ENCODE measurements at places on chromosomes 12 and 14.

DNA sequence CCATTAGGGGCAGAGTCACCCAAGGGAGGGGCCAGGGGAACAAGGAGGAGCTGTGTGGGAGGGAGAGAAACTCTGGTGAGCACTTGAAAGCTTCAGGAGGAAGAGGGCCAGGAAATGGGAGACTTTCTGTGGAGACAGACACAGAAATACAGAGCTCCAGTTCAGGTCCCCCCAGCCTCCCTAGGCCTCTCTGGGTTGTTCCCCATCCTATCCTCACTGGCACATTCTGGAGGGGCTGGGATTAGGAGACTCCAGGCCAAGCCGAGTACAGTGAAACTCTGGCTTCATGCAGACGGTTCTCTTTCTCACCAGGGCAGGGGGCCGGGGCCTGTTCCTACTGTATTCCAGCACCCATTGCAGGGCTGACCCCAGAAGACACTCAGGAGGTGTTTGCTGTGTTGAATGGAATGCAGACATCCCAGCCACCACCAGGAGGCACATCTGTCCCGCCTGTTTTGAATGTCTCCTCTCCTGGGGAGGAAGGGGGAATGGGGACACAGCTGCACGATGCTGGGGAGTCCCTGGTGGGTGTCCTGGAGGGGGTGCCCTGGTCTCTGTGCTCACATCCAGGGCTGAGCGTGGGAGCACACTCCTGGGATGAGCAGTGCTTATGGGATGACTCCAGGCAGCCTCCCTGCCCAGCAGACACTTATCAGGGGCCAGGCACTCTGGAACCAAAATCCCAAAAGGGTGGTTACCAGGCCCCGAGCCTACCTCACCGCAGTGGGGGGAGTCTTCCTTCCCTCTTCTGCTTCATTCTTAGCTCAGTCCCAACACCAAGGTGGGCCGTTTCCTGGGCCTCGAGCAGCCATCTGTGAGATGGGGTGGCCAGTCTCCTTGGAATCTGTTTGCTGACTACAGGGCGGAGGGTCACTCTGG is 5.5 kb upstream of the KRT84 start:
- DNase-seq, result no peak

DNA sequence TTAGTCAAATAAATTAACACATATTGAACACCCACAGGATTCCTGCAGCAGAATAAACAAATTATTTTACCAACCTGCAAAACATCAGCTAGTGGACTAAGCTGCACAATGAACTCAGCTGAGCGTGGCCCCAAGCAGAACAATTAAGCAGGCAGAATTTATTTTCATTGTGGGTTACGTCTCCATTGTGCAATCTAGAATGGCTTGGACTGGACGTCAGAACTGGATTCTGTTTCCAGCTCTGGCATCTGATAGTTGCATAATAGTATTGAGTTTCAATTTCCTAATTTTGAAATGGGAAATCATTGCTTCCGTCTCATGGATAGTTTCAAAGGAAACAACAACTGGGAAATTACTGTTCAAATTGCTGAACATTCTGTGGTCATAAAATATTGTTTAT is 35.5 kb upstream of the RERG start:
- no peak for DNase-seq

DNA sequence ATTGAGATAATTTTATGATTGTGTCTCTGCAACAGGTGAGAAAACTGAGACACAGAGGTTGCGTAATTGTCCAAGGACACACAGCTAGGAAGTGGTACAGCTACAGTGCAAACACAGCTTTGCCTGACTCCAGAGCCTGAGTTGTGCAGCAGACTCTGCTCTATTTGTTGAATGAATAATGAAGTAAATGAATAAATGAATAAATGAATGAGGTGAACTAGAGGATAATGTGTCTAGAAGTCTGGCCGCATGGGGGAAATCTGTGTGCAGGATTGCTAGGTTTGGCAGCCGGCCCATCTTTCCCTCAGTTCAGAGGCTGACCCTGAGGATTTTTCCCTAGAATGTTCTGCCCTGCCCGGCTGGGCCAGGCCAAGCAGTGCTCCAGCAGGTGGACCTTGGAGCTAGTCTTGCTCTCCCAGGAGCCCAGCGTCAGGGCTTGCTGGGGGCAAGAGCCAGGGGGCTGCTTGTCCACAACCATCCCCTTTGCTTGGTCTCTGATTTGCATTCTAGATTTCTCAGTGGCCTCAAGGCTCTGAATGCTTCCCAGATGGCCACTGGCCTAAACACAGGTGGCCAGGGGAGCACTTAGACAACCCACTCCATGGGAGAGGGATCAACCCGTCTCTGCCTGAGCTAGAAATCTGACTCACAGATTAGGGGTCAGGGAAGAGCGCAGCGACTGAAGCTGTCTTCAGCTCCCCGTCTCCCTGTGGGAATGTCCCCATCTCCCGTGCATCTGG is 225.2 kb downstream of the C12orf75 start:
- DNase-seq, result no peak

DNA sequence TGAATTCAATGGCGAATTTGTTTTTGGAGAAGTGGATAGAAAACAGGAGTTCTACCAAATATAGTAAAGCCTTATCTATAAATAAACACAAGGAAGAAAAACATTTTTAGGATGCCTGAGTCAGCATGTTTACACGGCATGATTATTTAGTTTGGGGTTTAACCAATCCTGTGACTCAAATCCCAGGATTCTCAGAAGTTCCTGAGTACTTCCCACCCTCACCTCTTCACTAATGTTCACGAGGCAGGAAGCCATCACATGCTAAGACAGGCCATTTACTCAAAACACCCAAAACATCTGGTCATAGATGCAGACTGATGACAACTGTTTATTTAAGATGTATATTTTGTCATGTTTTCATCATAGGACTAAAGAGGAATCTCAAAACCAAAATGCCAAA is 3.4 kb upstream of the GLRX5 start:
- no peak for DNase-seq

- no peak for DNase-seq
Observed at GRCh38 chr12:48019639-48020265, 15.5 kb upstream of the COL2A1 start.

DNA sequence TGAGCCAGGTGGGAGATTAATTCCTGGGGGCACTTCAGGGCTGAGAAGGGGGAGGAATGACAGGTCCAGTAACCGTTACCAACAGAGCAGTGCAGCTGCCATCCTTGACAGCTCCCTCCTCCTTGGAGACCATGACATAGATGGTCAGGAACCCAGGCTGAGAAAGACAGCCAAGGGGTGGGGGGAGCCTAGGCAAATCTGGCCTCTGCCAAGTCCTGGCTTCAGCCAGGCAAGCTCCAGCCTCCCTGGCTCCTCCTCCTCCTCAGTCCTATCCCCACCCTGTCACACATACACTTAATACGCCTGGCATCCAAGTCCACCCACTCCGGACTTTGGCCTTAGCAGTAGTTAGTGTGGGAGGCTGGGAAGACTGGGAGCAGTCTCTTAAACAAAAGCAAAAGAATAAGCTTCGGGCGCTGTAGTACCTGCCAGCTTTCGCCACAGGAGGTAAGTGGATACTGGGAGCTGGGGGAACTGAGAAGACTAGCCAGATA is at the start of gene RDH5:
Gene RDH5, plus strand, starts transcription at position 323 of the 494 bp plus-strand sequence. CDS start 792 bp downstream, outside the sequence.
- no peak for DNase-seq

- DNase-seq, result peak; percentile 12
Observed at GRCh38 chr14:77641534-77642341, 25.3 kb upstream of the SPTLC2 start.

GRCh38 chr12:45354399-45354798 is 138.5 kb downstream of the ANO6 start:
- no peak for DNase-seq

- DNase-seq, result no peak
Observed at GRCh38 chr12:105329926-105330282, 587 bp upstream of the C12orf75 start.

DNA sequence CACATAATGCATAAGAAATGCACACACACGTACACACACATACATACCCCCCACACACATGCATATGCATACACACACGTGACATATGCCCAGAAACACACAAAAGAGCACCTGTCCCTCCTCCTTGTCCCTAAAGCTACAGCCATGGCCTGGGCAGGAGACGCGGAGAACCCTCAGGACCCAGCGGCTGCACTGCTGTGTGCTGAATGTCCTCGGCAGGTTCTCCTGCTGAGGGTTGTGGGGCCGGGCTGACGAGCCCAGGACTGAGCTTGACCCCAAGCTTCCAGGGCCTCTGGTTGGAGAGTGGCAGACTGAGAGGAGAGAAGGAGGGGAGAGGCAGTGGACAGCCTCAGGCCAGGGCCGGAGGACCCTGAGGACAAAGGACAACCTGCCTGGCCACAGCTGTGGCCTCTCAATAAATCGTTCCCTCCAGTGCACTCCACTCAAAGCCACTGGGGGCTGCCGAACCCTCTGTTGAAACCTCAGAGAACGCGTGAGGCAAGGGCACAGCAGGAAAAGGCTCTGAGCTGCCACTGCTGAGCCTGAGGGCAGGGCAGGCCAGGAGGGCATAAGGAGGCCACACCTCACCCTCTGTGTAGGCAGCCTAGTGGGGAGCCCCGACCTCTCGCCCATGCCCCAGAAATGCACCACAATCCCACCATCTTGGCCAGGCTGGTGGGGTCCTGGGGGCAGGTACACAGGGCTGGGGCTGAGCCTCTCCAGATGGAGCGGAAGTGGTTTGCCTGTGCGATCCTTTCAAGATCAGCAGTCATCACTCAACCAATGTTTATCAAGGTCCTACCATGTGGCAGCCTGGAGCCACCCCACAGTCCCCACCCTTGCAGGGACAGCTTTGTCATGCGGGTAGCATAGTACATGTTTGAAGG is 3.1 kb downstream of the CACNA2D4 start:
- no peak for DNase-seq

DNA sequence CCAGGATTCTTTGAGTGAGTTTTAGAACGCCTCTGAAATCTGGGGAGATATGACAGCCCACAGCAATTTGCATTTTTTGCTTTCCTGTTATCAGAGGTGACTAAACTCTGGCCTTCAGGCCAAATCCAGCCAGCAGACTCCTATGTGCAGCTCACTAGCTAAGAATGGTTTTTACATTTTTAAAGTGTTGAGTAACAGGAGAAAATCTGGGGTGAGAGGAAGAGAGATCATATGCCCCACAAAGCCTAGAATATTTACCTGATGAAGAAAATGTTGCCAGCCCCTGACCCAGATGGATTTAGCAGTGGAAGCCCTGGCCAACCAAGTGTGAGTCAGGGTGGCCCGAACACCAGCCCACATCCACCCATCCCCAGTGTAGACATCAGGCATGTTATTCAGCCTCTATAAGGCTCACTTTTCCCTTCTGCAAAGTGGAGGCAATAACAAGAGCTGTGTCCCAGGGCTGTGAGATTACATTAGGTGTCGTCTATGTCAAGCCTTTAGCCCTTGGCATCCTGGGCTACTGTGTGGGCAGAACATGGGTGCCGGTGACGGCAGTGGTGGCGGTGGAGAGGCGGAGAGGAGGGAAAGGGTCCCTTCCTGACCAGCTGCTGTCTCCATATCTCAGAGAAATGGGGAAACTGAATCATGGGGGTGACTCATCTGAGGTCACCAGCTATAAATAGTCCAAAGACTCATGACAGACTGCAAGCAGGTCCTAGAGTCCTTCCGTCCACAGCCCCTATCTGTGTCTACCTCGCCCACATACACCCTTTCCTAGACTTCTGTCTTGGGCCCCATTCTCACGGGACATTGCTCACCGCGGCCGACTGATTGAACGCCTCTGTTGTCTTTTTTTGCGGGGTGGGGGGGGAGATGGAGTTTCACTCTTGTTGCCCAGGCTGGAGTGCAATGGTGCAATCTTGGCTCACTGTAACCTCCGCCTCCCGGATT is 32.6 kb upstream of the CD9 start:
- peak; percentile 7 for DNase-seq

DNA sequence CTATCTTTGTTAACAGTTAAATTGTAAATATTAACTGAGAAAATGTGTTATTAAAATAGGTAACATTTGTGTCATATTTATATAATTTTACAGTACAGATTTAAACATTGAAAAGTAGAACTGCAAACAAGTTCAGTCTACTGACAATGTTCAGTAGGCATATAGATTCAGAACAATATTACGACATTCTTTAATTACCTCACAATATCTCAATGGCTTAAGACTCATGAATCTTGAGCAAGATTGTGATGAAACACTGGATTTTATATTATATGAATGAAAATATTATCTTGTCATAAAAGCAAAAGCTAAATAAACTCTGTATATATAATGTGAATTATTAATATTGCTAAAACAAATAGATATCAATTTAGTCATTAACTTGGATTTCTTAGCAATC is 194.9 kb downstream of the ADAMTS20 start:
- DNase-seq, result no peak

GRCh38 chr12:29730481-29730880 is 53.3 kb downstream of the TMTC1 start:
- DNase-seq, result no peak

- DNase-seq, result no peak
Observed at GRCh38 chr12:120230326-120230973, 29.5 kb upstream of the RPLP0 start.

DNA sequence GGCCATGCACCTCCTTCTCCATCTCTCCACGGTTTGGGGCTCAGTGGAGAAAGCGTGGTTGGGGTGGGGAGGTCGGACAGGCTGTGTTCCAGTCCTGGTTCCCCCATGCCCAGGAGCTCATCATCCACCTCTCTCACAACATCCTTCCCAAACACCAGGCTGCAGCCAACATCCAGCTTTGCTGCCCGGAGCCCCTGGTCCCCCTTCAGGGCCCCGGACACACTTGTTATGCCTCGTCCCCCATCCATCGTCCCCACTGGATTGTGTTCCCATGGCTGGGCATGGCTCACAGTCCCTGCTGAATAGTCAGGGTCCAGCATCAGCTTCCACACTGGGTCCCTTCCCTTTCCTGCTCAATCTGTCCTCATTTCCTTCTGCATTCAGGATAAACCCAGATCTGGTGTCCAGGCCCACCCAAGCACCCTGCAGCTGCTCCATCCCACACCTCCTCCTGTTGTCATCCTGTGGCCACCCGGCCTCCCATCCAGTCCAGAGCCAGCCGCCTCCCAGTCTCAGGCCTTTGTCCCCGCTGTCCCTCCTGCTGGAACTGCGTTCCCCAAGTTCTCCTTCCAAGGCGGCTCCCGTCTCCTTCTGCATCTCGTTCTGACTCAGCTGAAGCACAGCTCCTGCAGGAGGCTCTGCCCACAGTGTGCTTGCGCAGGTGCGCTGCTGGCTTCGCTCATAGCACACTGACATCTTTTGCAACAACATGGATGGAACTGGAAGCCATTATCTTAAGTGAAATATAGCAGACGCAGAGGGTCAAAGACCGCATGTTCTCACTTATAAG is 211.4 kb upstream of the RTL1 start:
- DNase-seq, result no peak

- no peak for DNase-seq
Observed at GRCh38 chr12:64395739-64396138, 5.2 kb upstream of the C12orf56 start.

GRCh38 chr14:31243860-31244259 is 36.3 kb upstream of the HECTD1 start:
- DNase-seq, result no peak

GRCh38 chr14:32934881-32935633 is 3.6 kb upstream of the NPAS3 start:
- no peak for DNase-seq

DNA sequence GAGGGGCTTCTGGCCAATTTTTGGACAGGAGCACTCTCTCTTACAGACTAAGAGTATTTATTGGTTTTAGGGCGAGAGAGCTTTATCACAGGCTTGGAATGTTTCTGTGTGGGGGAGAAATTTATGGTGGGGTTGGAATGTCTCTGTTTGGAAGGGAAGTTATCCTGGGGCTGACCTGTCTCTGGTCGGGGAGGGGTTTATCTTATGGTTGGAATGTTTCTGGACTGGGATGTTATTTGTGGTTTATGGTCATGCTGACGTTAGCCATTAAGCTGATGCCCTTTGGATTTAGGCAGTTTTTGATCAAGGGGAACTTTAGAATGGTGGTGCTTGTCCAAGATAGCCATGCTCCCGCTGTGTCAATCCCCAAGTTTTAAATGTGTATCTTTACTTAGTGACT is 614.8 kb downstream of the DIO2 start:
- DNase-seq, result no peak

- DNase-seq, result no peak
Observed at GRCh38 chr12:52815676-52816588, 2.0 kb upstream of the KRT4 start.

Data from activated CD4-positive, CD25-positive, alpha-beta regulatory T cell treated with anti-CD3 and anti-CD28 coated beads, Interleukin-2, amount 50 U/mL, for 16 hours (primary cell).